ENCODE measurements at places on chromosomes 13 and 19.

DNA sequence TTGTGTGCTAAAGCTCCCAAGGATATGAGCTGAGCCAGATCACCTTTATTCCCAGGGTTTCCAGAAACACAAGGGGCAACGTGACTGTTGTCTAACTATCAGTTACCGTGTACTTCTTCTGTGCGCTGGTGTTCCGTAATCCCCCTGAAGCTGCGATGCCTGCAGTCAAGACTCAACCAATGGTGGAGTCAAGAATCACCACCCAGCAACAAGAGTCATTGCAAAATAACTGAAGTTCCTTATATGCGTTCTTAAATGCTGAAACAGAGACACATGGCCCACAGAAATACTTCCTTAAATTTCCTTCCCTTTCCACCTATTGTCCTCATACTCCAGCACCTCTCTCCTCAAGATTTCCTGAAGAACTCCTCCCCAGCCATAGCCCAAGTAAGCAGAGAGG is 200.2 kb downstream of the KATNAL1 start:
- DNase-seq, result no peak

DNA sequence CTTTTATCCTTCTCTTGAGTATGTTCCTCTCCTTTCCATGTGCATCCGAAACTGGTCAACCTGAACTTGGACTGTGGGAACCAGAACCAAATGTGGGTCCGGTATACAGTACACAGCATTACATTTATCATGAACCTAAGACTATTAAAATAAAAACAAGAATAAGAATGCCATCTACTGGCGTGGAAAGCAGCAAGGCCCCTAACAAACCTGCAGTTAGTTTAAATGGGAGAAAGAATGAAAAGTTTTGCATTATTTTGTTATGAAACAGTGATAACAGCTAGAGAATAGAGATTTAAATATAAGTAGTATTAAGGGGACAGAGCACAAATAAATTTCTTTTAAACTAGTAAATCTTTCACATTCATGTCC is 159.5 kb downstream of the RBM26 start:
- DNase-seq, result peak; percentile 37

DNA sequence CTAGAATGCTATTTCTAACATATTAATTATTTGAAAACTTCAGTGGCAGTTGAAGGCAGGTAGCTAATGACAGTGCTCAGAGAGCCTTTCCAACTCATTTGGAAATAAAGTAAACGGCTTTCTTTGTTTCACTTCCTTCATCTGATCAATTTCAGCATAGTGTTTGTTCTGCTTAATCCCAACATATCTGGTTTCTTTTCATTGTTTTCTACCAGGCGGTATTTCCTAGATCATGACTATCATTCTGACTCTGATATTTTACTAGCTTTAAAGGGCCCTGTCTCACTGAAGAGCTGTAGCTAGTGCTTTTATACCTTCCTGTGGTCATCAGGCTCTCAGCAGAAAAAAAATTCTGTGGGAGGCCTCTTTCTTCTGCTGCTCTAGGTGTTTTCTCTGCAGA is 178.6 kb downstream of the RBM26 start:
- DNase-seq, result peak; percentile 69

DNA sequence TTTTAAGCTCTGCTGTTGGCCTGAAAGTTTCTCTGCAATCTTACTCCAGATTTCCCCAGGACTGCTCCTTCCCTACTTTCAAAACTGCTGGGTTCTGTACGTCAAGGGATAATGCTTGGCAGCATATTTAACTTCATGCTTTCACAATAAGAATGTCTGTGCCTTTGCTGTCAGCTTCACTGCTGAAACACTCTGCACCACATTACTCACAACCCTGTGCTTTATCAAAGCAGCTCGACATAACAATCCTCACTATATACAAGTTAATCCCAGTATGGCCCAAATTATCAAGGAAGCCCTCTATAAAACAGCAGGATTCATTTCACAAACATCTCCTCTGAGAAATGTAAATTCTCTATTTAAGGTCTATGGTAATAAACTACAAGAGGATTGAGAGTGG is 17.5 kb downstream of the LATS2 start:
- DNase-seq, result no peak

GRCh38 chr13:42328672-42329071 is 56.7 kb downstream of the AKAP11 start:
- DNase-seq, result no peak

DNA sequence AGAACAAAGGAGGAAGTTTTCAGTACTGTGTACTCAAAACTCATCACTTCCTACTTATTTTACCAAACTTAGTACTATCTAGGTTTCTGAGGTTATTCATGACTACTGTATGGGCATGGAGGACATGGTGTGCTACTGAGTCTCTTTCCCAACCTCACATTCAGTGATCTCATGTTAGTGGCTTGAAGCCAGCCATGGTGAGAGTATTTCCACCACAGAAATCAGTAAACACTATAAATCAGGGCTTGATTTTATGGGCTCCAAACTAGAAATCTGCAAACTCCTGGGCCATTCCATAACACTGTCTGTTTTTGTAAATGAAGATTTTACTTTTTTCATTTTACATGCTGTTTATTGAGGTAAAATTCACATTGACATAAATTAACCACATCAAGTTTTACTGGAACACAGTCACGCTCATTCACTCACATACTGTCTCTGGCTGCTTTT is 19.7 kb downstream of the MED26 start:
- DNase-seq, result no peak

DNA sequence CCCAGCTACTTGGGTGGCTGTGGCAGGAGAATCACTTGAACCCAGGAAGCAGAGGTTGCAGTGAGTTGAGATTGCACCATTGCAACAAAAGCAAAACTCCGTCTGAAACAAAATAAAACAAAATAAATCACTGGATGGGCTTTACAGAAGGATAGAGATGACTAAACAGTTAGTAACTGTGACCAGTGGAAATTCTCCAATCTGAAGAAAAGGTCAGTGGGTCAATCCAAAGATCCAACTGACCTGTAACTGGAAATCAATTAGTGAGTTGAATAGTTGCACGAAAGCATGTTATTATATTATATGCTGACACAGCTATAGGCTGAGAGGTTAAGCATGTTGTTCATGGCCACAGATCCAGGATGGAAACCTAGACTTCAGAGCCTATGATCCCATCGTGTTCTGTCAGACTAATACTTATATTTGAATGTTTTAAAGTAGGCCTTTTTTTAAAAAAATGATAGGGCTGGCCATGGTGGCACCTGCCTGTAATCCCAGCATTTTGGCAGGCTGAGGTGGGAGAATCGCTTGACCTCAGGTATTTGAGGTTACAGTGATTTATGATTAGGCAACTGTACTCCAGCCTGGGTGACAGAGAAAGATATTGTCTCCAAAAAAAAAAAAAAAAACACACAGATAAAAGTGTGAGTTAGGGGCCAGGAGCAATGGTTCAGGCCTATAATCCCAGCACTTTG is 1.4 kb downstream of the ECH1 start:
- DNase-seq, result no peak

DNA sequence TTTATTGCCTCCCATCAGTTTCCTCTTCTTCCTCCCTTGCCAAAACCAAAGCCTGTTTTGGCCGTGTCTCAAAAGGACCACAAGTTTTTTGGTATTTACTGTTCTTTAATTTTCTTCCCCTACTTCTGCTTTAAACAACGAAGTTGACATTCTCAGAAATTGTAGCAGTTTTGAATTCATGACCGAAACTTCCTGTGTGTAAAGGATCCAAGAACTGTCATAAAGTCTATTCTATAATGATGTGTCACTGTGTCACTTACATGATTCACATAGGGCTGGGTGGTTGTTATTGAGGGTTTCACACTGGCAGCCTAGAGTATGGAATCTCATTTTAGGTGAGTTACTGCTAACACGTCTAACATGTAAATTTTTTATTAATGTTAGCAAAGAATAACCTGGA is 741.0 kb upstream of the KLHL1 start:
- DNase-seq, result no peak

- DNase-seq, result peak; percentile 89
Observed at GRCh38 chr19:43667876-43668405, 2.0 kb downstream of the PLAUR start.

DNA sequence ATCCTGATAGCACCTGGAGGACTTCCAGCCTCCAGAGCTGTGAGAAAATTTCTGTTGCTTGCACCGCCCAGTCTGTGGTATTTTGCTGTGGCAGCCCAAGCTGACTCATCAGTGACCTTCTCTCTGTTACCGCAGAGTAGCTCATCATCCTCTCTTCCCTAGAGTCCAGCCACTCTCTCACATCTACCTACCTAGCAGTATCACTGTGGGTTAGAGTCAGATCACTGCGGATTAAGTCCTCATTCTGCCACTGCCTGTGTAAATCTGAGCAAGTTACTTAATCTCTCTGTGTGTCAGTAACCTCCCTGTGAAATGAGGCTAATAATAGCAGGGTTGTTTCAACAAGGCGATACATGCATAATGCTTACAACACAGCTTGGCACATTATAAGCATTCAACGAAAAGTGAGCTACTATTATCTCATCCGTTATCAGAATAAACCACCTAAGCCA is 40.3 kb upstream of the USPL1 start:
- DNase-seq, result no peak

DNA sequence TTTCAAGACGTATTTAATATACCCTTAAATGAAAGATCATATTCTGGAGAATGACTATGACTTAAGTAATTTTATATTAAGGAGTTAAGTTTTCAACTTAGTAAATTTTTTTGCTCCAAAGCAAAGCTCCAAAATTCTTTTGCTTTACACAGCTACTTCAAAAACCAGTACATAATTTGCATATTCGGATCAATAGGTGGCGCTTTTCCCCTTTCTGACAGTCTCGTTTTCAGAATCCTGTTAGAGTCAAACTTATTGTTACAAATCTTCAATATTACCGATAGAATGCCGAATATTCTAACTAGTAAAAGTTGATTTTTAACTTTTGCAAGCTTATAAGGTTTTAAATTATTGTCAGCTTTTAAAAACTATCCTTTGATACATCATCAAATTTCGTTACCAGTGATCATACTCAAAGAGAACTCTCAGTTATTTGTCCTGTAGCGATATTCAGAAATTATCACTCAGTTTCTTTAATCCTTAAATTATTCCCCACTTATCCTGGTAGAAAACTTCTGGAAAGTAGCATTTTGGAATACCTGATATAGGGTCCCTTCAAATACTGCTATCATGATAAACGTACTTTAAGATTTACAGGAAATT is 852.7 kb upstream of the KLHL1 start:
- DNase-seq, result peak; percentile 56

DNA sequence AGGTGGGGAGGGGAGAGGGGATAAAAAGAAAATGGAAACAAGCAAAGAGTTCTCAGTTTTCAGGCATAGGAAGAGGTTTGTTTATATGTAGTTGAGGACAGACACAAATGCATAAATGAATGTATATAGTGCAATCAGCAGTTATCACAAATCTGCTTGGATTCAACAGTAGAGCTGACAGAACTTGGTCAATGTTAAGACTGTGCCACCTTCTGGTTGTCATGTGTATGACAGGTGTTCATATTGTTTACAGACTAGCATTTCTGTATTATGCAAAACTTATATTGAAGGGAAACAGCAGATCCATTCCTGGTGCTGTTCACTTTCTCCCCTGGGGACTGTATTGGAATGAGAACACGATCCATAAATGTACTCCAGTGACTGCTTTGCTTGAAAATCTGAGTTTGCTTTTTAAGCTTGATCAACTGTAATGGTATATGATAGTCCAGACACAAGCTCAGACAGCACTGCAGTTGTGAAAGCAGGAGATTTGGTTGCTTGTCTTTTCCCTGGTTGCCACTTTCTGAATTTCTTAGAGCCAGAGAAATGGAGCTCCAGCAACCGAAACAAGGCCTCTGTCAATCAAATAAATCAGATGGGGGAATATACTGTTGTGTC is 319.5 kb upstream of the OBI1 start:
- DNase-seq, result peak; percentile 85

DNA sequence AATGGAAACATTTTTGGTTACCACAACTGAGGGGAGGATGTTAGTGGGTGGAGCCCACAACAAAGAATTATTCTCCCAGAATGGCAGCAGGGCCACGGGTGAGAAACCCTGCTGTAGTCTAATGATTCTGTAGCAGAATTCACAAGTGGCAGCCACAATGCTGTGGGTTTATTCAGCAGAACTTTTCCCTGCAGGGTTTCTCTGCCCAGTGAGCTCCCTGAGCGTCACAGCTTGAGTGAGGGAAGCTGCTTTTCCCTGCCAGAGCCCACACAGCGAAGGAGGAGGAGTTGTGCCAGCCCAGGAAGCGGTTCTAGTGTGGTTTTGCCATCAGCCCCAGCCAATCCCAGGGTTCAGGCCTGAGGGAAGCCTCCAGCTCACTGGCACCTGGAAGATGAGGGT is 4.4 kb downstream of the ATP12A start:
- DNase-seq, result no peak

- DNase-seq, result no peak
Observed at GRCh38 chr19:34837262-34837661, 64.2 kb upstream of the ZNF599 start.

GRCh38 chr19:42292042-42292960 is 9.6 kb upstream of the PRR19 start:
- DNase-seq, result no peak

DNA sequence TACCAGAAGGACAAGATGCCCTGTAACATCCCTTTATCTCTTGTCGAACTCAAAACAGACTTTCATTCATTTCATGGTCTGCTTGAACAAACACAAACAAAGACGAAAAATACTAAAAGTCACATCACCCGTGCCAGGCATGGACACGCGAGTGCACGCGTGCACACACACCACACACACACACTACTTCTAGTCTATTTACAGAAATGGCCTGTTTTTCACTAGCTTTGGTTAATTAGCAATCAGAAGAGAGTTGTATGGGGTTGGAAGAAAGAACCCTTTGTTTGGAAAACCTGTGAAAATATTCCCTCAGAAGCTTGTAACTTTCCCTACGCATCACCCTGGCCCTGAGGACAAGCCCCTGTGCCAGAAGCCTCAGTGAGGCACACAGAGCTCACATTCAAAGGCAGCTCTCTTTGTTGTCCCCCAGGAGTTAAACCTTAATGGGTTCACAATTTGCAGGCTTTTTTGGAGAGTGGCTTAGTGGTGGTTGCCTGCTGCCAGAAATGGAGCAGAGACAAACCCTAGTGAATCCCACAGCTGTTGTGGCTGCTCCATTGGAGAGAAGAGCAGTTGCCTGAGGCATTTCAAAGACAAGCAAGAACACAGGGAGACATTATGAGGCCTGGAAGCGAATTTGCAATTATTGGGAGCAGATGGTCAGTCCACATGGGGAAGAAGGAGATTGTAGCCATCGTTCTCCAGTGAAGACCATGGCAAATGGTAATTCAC is 55.9 kb downstream of the STARD13 start:
- no peak for DNase-seq
